ENCODE measurements at places on chromosomes 4 and X. TPM values are rescaled to one million over a fixed set of nuclear protein-coding genes. Genes with fewer than 3 reads are reported as not detected.

DNA sequence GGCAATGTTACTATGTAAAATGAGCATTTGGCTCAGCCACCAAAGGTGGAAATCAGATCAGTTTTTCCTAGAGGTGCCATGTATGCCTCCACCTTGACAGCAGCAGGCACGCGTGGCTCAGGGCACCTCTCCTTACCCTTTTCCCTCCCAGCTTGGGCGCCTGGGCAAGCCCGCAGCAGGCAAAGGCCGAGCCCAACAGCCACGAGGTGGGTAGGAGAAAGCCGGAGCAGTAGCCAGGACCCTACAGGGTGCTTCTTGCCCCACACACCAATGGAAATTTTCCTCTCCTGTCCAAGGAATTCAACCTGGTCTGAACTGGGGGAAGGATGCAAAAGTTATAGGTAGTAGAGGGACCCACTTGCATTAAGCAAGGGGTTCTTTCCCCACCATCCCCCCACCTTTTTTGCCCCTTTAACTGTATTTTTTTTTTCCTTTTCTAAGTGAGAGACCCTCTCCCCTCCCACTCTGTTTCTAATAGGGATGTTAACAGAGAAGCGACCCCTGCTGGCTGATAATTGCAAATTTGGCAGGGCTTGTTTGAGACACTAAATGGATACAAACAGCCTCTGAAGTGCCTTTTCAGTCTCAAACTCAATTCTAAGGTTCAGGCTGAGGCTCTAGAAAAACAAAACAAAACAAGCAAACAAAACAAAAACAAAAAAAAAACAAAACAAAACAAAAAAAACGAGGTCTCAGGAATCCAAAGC is 895.1 kb downstream of the PCDH18 start:
- no peak for DNase-seq

DNA sequence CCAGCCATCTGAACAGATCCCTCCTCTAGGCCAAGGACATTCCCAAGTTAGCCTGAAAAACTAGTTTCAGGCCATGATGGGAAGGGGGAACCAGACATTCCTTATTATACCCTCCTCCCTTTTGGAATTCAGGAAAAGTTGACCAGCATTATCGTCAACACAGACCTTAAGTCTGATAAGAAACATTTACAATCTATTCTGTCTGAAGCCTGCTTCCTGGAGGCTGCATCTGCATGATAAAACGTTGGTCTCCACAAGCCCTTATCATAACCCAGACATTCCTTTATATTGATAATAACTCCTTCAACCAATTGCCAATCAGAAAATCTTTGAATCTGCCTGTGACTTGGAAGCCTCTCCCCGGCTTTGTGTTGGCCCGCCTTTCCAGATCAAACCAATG is 44.3 kb downstream of the EFHC2 start:
- DNase-seq = no peak

DNA sequence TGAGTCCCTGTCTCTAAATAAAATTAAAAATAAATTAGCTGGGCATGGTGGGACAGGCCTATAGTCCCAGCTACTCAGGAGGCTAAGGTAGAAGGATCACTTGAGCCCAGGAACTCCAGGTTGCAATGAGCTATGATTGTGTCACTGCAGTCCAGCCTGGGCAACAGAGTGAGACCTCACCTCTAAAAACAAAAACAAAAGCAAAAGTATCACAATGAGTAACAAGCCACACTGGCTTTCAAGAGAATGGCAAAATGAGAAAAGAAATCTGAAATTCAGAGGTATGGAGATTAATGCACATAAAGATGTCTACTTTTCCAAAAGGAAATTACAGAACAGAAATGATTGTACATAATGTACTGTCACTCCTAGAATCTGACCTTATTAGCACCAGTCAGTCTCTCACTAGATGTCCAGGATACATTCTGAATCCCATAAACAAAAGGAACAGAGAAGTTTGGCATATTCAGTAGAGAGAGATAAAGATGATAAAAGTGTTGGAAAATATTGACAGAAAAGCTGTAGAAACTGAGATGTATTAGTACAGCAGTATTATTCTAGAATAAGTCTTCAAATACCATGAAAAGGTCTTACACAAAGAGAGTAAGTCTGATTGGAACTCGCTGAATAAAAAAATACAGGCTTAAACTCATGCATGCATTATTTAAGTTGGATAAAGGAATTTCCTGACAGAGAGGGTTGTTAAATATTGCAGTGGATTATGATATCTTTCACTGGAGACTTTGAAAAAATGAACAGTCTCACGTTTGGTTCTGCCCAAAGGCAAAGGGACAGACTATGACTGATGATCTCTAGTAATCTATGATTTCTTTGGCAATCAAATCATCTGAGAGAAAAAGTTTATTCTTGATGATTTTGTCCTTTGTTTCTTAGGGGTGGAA is 102.5 kb downstream of the SH3RF1 start:
- no peak for DNase-seq

GRCh38 chrX:70033348-70034051 is 16.2 kb downstream of the AWAT2 start:
- peak; percentile 60 for DNase-seq

- no peak for DNase-seq
Observed at GRCh38 chr4:110953898-110954297, 331.0 kb upstream of the PITX2 start.

CD40LG gene
- total RNA-seq = not detected

GRCh38 chr4:184760681-184761080 is 26.8 kb upstream of the CENPU start:
- no peak for DNase-seq

SSX4B gene
- total RNA-seq = not detected

TMSB15C gene
- not detected for total RNA-seq

GRCh38 chr4:40515037-40515397 is 114.6 kb downstream of the RBM47 start:
- DNase-seq = peak; percentile 31

AADAT gene
- total RNA-seq = 2.9 TPM

- DNase-seq = no peak
Observed at GRCh38 chr4:188722911-188723310, 583.7 kb downstream of the TRIML1 start.

GRCh38 chr4:163175971-163176958 is 9.6 kb upstream of the NAF1 start:
- DNase-seq = no peak

RAI2 gene
- 4.1 TPM for total RNA-seq

SPIN2A gene
- not detected for total RNA-seq
